ENCODE measurements at places on chromosomes 1 and 21.

- H3K27me3 ChIP-seq, result no peaks in the 10 kb centered on the region
- H3K27ac ChIP-seq, result peak overlapping the region; percentile 95
- H3K4me3 ChIP-seq, result peak overlapping the region; percentile 100
- DNase-seq, result peak; percentile 72
Measured at GRCh38 chr1:181033128-181033798, 520 bp upstream of the MR1 start.

DNA sequence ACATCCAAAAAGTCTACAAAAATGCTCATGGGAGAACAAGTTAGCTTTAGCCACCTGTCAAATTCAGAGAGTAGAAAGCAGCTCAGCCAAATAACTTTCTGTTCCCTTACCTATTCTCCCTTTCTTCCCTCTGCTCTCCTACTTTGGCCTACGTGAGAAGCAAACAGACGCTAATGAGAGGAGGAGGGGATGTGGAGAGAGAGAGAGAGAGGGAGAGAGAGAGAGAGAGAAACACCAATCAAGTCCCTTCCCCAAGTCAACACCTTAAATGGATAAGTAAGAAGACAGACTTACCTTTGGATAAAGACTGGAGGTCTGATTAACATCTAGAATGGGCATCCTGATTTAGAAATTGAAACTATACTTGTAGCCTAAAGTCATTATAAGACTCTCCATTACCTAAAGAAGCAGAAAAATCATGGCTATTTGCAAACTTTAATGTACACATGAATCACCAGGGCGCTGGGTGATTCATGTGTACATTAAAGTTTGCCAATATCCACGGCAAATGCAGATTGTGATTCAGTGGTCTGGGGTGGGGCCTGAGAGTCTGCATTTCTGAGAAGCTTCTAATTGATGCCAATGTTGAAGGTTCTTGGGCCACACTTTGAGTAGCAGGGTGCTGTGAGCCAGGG lies 13.1 kb upstream of the DUSP12 start:
- peaks cover 4% of the 10 kb centered on the region for H3K4me1 ChIP-seq
- no peak for DNase-seq
- peaks cover 24% of the 10 kb centered on the region for H3K27me3 ChIP-seq

GRCh38 chr1:175725684-175726083 lies 17.7 kb downstream of the TNR start:
- no peak for DNase-seq
- H3K27ac ChIP-seq, result no peak overlapping the region
- no peaks in the 10 kb centered on the region for H3K36me3 ChIP-seq
- H3K27me3 ChIP-seq, result no peaks in the 10 kb centered on the region

DNA sequence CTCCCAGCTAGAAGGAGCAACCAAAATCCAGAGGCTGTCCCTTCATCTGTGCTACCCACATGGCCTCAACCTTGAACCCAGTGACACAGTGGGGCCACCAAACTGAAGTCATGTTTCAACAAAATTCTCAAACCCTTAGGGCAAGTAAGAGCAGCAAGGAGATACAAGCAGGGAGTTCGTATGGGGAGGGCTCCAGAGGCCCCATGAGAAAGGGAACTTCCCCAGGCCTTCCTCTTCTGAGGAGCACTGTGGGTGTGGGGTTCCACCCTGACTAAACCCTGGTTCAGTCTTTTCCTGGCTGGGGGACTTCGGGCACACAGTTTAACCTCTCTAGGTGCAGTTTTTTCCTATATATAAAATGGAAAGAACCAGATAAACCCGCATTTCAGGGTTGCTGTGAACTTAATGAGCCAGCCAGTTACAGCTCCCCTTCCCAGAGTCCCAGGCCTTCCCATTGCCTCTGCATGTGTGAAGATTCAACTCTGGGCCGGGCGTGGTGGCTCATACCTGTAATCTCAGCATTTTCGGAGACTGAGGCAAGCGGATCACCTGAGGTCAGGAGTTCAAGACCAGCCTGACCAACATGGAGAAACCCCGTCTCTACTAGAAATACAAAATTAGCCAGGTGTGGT lies 8.0 kb upstream of the THEMIS2 start:
- H3K27ac ChIP-seq, result peak overlapping the region; percentile 41
- H3K27me3 ChIP-seq, result no peaks in the 10 kb centered on the region
- H3K4me1 ChIP-seq, result peaks cover 32% of the 10 kb centered on the region
- no peaks in the 10 kb centered on the region for H3K36me3 ChIP-seq
- DNase-seq, result peak; percentile 39

DNA sequence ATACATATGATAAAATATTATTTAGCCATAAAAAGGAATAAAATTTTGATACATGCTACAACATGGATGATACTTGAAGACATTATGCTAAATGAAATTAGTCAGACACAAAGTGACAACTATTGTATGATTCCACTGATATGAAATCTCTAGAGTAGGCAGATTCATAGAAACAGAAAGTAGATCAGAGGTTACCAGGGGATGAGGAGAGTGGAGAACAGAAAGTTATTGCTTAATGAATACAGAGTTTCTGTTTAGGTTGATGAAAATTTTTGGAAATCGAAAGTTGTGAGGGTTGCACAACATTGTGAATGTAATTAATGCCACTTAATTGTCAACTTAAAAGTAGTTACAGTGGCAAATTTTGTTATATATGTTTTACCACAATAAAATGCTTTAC lies 315.7 kb upstream of the USP25 start:
- no peak overlapping the region for H3K4me3 ChIP-seq
- no peaks in the 10 kb centered on the region for H3K4me1 ChIP-seq
- H3K27ac ChIP-seq, result no peak overlapping the region

DNA sequence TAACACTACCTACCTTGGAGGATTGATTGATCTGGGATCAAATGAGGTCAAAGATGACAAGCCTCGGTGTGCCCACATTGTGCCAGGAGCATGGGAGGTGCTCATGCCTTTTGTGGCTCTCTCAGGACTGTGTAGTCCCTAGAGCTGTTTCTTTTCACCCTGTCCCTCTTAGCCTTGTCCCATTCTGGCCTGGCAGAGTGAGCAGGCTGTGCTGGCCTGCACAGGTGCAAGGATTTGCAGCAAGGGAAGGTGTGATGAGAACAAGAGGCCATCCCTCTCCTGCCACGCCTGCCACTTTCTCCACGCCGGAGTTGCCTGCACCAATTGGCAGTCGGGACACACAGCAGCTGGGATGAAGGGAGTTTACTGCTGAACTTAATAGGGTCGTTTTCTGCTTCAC lies 410.6 kb upstream of the VAMP3 start:
- DNase-seq, result no peak
- no peaks in the 10 kb centered on the region for H3K4me1 ChIP-seq
- no peak overlapping the region for H3K27ac ChIP-seq
